Stimulated activated CD4-positive, alpha-beta T cell treated with anti-CD3 and anti-CD28 coated beads, Interleukin-4, amount 100 ng/mL, for 24 hours (primary cell): ENCODE measurements at places on chromosomes 4 and X.

- DNase-seq = no peak
These were observed 4.1 kb downstream of the NOA1 start for GRCh38 chr4:56973336-56973735.

- DNase-seq = peak; percentile 9
These were observed 3.2 kb downstream of the EFNB1 start for GRCh38 chrX:68832101-68832416.

DNA sequence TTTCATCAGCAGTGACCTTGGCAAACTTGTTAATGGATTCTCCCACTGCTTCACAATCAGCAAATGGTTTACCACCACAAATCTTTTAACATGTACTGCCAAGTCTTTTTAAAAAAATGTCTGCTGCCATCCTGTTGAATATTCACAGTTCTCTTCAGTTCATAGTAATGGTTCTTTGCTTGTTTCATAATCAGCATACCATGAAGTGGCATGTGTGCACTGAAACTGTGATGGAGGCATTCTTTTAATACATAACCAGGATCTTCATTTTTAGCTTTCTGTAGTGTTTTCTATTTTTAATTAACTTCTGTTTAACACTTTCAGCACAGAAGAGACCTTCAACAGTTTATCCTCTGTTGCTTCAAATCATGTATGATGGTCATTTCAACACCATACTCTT is 230.1 kb upstream of the ARSJ start:
- DNase-seq = no peak

DNA sequence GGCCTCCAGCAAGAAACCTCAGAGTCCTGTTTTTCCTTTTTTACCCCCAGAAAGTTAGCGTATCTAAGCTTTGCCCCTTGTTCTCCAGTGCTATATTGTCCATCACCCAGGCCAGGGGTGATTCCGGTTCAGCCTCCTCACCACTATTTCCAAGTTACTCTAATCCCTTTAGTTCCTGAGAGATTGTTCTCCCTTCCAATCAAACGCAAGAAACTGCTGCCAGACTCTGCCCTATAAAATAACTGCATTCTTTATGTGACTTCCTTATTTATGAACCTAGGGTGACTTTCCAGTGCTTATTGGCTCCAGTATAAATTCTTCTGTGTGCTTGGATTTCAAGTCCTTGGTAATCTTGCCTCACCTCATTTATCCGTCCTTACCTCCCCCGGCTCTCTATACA is 65.7 kb downstream of the CLCN5 start:
- DNase-seq = no peak

- DNase-seq = no peak
These were observed 85.6 kb upstream of the KIT start for GRCh38 chr4:54572152-54572542.

DNA sequence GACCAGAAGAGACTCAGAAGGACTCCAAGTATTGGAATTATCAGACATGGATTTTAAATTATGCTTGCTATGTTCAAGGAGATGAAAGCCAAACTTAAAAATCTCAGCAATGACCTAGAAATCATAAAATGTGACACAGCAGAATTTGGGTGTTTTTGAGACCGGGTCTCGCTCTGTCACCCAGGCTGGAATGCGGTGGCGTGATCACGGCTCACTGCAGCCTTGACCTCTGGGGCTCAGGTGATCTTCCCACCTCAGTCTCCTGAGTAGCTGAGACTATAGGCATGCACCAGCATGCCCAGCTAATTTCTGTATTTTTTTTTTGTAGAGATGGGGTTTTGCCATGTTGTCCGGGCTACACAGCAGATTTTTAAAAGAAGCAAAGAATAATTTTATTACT is 12.7 kb downstream of the TAB3 start:
- DNase-seq = no peak

DNA sequence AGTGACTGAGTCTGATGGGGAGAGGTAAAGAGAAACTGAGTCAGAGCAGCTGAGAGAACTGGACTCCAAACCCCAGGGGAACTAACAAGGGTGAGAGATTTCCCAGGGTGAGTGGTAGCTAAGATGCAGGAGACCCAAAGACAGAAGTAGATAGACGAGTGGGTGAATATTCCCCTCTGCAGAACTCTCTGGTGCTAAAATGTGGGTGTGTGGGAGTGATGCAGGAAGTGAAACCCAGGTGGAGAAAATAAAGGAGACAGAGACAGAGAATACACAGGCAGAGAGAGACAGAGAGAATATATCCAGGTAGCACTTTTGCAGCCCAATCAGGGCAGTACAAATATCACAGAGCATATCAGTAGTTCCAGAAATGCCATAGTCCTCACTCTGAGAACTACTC is 212.5 kb upstream of the ZIC3 start:
- DNase-seq = no peak

DNA sequence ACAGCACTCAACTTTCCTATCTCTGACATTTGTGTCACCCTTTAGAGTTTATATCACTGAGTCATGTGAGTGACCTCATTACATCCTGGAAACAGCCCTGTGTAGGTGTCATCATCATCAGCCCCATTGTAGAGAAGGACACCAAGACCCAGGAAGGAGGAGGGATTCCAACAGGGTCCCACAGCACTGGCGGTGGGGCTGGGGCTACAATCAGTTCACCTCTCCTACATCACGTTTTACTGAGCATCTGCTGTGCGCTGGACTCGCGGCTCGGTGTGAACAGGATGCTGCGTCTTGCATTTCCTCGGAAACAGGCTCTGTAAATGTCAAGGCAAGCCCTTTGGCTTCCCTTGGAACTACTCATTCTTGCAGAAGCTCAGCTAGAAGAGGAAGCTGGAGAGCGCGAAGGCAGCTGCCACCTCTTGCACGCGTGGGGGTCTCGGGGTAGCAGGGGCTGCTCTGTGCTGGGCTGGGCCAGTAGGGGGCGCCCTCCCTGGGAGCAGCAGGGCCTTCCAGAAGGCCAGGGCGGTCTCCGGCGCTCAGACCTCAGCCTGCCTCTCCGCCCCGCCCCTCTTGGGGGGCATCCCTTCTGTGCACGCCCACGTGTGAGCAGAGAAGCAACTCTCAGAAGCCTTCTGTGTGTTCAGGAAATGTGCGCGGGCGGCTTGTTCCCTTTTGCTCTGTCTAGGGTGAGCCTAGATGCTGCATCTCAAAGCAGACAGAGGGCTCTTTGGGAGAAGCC is 29.0 kb downstream of the REELD1 start:
- DNase-seq = peak; percentile 57

DNA sequence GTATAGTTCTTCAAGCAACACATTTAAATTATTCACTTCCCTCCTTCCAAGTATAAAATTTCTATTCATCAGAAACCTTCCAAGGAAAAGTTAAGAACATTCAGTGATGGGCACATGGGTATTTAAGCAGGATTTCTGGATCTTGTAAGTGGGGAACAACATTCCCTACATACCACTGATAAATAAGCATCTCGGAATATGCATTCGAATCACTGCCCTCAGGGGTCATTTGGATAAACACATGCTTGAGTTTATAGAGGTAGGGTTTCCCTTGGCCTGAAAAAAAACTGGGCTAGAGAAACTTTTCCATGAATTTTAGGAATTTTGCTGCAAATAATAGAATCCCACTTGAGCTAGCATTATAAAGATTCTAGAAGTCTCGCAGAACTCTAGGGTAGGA is 143.9 kb downstream of the SOX3 start:
- no peak for DNase-seq

- no peak for DNase-seq
These were observed 1597.1 kb downstream of the ADGRL3 start for GRCh38 chr4:62797221-62797620.

DNA sequence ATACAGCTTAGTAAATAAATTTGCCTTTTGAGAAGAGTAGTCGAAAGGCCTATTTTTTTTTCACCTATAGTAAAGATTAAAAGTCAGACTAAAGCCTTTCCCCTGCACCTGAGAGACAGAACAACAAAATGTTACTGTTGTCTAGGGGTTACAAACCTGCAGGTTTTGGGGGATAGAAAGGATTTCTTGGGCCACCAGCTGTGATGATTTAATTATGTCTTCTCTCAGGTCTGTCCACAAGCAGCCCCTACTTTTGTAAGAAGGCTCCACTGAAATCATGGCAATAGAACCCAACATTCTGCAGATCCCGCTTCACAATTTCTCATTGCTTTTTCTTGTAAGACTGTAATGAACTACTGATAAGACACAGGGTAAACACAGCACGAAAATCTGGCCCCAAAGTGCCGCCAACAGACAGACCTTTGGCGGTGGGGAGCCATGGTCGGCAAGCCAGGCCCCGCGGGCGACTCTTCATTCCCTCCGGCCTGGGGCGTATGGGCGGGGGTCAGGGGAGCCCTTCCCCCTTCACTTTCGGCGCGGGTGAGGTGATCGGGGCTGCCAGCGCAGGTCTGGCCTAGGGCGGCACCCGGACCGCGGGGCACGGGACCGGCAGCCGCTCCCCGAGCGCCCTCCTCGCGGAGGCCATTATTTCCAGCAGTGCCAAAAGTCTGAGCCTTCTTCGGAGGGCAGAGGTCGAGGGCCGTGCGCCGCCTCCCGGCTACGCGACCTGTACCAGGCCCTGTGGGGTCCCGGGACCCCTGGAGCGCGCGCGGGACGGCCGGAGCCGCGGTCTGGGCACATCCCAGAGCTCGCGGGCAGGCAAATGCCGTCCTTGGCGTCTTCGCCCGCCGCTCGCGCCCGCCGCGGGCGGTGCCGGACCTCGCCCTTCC is 812 bp upstream of the KDM6A start:
- DNase-seq = peak; percentile 24

DNA sequence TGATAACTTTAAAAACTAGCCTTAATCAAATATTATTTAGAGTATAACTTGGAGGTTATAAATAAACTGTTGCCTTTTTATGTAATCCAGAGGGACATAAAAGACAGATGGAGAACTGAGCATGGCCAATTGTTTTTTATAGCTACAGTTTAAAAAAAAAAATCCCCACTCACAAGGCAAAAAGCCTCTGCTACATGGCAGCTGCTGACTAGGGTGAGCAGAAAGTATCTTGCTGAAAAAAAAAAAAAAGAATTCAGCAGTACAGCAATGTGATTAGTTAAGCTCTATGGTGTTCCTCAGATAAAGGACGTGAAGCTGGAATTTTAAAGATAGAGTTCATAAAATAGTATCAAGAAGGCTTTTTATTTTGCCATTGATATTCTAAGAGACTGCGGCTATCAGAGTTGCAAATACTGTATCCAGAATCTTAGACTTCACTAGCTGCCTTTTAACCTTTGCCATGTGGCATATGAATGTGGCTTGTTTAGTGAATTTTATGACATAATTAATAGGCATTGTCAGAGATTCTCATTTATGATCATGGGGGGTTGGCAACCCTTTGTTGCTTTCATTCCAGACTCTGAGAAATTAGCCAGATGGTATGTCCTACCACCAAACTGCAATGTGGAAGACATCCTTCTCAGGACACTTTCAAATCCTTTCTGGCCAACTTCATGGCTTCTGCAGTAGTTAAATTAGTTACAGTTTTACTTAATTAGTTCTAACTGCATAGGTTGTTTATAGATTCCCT is 498.0 kb downstream of the STPG2 start:
- DNase-seq = no peak

DNA sequence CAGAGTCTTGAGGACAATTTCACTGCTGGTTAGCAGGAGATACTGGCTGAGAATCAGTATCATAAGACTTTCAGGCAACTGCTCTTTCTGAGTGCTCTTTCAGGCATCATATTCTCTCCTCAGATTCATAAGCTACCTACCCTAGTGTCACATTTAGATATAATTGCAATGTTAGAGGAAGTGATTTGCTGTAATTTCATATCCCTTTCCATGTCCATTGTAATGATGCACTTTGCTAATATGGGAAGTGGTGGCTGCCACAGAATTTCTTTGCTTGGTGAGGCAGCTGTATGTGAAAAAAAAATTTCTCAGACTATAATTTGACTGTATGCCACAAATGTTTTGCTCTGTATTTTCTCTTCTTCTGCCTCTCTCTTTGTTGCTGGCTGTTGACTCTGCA is 63.3 kb downstream of the DOCK11 start:
- DNase-seq = no peak

DNA sequence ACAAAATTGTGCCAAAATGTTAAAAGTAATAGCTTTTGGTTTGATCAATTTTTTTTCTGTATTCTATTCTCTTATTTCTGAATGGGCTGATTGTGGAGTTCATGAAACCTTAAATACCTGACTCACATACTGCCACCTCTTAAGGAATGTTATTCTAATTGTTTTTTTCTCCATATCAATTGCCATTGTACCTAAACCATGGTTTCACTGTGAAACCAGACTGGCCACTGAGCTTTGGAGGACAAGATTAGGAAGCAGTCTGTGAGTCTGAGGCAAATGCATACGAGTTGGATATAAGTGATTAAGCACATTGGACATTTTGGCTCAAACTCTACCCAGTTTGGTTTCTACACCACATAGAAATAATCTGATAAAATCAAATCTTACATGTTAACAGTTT is 184.0 kb downstream of the IQCM start:
- no peak for DNase-seq

GRCh38 chr4:2546286-2546823 is 9.9 kb downstream of the FAM193A start:
- no peak for DNase-seq

DNA sequence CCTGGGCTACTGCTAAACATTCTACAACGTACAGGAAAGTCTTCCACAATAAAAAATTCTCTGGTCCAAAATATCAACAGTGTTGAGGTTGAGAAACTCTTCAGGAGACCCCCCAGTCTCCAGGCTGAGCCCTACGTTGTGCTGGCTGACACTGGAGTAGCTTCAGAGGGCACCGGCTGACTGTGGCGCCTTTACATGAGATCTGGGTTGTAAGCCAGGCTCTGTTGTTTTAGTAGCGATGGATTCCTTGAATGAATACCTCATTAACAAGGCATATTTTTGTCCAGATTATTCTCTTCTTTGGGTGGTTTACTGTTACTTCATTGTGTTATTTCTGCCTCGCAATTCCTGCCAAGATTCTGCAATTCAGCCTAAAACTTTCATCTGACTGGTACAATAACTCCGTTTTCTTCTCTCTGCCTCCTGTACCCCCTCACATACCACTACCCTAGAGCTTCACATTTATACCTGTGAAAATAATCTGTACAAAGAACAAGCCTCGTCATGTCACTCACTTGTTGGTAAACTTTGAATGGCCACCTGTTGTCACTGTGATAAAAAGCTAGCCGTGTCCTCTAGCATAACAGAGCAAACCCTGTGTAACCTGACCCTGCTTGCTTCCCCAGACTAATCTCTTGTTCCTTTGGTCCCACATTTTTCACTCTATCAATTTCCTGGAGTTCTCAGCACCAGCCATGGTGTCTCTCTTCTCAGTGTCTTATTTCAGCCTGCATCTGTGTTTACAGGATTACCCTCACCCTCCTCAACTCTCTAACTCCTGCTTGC is 1476.1 kb upstream of the TENM3 start:
- DNase-seq = no peak

GRCh38 chrX:97882306-97882705 is 998.6 kb downstream of the RPA4 start:
- DNase-seq = no peak

GRCh38 chr4:23774909-23775308 is 114.9 kb downstream of the PPARGC1A start:
- DNase-seq = no peak

GRCh38 chr4:24689212-24689611 is 104.9 kb upstream of the DHX15 start:
- no peak for DNase-seq
